ENCODE measurements at places on chromosomes 1 and 21. TPM values are rescaled to one million over a fixed set of nuclear protein-coding genes. Genes with fewer than 3 reads are reported as not detected.

The LAX1 gene
- total RNA-seq = 0.15 TPM

- DNase-seq = no peak
These were observed 31.0 kb downstream of the UBE2T start for GRCh38 chr1:202310746-202311145.

The ANKRD35 gene
- total RNA-seq = 1.4 TPM

- DNase-seq = no peak
These were observed 51.7 kb downstream of the SLC16A1 start for GRCh38 chr1:112904071-112904830.

The TTC4 gene
- total RNA-seq = 22.7 TPM

DNA sequence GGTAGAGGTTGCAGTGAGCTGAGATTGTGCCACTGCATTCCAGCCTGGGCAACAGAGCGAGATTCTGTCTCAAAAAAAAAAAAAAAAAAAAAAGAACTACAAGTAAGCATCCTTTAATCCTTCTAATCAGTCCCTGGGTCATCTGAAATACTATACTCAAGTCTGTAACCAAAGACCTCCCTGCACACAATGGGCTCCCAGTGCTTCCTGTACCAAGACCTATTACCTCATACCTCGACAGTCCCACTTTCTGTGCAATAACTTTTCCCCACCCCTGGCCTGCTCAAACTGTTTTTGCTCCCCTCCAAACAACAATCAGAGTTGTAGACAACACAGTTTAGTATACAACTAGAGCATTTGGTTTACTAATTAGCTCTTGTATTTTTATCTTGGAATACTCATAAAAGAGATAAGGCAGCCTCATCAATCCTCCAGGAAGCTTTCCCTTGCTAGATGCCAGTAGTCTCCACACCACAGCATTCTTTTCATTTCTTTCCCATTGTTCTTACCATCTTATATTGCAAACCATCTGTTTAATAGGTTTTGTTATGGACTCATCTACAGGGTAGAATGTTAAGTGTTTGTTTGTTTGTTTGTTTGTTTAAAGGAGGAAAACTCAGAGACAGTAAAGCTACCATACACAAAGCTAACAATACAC is 19.2 kb upstream of the RLF start:
- no peak for DNase-seq

DNA sequence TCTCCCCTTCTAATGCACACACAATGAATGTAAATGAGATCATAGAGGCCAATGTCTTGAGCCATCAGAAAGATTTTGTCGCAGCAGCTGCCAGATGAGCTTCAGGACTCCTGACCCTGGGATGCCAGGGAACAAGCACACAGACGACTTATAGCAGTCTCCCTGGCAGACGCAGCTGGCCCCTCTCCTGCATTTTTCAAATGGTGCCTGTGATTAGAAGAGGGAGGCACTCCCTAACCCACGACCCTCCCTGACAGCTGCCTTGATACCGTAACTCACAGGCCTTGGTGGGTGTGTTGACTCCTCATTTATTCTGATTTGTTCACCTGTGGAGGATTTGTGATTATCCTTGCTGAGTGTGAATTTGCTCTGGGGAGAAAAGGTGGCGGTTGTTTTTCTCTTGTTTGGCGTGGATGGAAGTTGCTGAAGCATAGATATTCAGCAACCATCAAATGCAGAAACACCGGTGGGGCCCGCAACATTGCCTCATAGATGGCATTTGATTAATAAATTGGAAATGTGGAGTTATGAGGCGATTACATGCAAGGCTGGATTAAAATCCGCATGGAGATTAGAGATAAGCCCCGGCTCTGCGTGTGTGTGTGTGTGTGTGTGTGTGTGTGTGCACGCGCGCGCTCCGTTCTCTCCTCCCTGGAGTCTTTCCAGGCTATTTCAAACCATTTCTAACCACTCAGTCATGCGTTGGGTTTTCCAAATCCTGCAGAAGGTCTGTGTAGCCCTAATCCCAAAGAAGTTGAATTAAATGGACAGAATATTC is 2.1 kb upstream of the RD3 start:
- DNase-seq = no peak

DNA sequence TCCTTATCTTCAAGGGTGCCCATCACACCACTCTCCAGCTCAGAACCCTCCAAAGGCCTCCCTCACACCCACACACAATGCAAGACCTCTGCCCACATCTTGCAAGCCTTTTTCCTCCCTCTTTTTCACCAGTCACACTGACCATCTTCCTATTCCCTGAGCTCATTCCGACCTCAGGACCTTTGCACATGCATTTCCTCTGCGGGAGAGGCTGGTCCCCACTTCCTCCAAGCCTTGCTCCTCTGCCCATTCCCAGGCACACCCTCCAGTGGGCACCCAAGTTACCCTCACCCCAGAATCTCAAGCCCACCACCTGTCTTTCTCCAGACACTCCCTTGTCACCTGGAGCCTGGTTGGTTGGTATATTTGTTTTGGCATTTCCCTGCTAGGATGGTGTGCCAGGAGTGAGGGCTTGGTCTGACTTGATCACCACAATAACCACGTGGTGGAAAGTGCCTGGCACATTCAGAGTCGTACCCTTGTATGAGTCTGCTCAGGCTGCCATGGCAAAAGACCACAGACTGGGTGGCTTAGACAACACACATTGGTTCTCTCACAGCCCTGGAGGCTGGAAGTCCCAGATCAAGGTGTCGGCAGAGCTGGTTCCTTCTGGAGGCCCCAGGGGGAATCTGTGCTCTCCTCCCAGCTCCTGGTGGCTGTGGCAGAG is 13.2 kb downstream of the MX2 start:
- DNase-seq = peak; percentile 36

The ESRRG gene
- 6.7 TPM for total RNA-seq

GRCh38 chr1:10932088-10932487 is 80.4 kb upstream of the TARDBP start:
- DNase-seq = no peak

DNA sequence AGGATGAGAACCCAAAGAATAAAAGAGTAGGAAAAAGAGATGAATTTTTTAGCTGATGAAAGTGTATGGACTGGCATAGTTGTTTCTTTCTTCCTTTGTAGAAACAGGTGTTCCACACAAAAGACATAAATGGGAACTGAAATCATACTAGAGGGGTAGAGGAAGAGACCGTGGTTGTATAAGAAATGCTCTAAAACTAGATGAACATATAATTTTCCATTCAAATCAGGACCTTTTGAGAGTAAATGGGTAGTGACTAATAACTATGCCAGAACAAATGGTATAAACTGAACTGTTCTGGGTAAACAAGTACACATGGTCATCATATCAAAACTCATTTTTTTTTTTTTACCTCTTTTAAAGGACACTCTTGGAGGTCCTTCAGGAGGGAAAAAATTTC is 344.2 kb downstream of the VAV3 start:
- no peak for DNase-seq

The SLC9C2 gene
- 0.54 TPM for total RNA-seq

The SIPA1L2 gene
- 39.2 TPM for total RNA-seq

GRCh38 chr21:45267390-45267760 is 20.3 kb downstream of the POFUT2 start:
- peak; percentile 29 for DNase-seq

DNA sequence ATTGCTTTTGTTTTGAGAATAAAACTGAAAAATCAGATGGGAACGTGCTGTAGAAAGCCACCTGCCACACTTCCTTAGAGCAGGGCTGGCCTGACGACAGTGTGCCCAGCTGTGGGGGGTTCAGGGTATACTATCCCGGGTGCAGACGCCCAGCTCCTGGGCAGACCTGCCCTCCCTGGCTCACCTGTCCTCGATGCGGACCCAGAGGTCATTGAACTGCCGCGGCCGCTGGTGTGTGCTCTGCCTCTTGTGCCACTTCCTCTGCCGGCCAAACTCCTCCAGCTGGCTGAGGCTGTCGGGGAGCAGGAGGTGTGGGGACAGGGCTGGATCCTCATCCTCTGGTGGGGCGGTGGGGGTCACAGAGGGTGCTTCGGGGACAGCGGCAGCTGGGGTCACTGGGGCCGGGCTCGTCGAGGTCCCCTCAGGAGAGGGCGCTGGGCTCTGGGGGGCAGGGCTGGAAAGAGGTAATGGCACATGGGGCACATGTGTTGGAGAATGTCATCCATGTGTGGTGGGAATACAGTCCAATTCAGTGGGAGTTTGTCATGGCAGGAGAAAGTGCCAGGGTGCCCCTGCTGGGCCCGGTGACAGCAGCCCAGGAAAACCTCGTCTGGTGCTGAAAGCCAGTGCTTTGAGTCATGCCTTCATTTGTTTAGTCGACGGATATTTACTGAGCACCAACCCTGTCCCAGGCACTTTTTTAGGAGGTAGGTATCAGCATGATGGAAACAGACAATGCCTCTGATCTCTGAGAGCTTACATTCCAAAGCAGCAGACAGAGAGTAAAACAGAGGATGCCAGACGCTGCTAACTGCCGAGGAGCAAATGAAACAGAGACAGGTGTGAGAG is 222.0 kb downstream of the TRABD2B start:
- no peak for DNase-seq

DNA sequence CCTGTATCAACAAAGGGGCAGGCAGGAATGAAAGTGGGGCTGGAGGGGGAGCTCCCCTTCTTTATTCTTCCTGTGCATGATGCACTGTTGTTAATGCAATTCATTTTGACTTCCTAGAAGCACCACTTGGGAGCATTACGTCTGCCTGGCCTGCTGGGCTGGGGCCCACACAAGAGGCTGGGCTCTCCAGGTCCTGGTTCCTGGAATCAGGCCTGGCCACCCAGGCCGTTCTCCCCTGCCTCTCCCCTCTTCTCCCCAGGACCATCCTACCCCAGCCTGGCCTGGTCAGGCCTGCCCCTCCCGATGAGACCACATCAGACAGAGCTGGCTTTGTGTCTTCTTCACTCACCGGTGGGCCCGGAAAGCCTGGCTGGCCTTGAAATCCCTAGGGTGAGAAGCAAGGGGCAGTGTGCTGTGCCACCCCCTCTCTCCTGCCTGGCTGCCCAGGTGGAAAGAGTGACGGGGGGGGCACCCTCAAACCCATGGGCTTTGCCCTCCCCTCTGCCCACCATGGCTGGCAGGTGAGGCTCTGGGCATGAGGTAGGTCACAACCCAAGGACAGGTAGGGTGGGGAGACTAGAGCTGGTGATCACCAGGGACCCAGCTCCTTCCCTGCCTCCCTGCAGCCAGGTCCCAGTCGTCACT is 20.7 kb upstream of the PEF1 start:
- DNase-seq = no peak

GRCh38 chr1:64569411-64569810 is 99.5 kb downstream of the CACHD1 start:
- no peak for DNase-seq

DNA sequence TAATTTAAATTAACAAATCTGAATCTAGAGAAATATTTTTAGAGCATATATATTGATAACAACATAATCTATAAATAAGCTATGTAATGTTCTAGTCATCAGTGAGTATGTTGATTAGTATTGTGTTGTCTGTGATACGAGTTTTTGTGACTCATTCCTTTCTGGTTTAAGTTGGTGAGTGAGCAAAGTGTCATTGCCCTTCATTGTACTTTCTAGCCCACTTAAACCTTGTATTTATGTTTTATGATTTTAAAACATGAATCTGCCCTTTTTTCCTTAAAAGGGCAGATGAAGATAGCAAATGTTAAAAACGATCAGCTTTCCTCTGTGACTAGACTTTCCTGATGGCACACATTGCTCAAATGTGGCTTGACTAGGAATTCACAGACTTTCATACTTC is 38.5 kb downstream of the MACO1 start:
- no peak for DNase-seq

DNA sequence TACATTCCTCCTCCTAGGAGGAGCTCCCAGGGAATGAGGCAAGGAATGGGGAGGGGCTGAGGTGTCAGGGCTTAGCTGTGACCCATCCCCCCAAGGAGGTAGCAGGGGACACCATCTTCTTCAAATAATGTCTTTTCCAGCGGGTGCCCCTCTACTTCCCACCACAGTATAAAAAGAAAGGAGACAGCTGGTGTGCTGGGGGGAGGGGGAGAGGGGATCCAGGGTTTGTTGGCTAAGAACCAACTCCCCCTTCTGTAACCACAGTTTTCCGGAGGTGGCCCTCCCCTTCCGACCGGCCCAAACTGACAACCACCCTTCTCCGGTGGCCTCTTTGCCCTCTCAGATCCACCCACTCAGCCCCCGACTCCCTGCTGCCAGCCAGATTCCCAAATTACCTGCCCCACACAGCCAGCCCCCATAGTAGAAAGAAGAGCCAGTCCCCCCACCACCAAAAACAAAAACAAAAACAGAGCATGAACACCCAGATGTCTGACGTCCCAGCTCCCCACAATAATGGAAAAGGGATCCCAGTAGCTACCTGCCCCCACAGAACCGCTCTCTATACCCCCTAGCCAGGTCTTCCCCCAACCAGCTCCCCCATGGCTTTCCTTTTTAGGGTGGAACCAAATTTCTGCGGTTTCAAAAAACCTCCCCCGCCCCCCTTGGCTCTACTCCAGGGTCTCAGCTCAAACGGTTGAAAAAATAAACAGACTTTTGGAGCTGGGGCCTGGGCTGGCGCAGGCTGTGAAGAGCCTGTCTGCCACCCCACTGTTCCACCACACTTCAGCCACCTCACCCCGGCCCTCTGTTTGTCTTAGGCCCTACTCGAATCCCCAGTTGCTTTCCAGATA is 2.1 kb downstream of the ARHGEF2 start:
- peak; percentile 86 for DNase-seq

The MROH7 gene
- total RNA-seq = 1.4 TPM

- DNase-seq = no peak
These were observed 3.0 kb downstream of the RBBP5 start for GRCh38 chr1:205118752-205119151.

- DNase-seq = no peak
These were observed 22.3 kb upstream of the KLHDC7A start for GRCh38 chr1:18458133-18459092.

GRCh38 chr21:18275781-18276180 is 31.1 kb downstream of the CHODL start:
- DNase-seq = no peak

- DNase-seq = no peak
These were observed 298.6 kb upstream of the DAB1 start for GRCh38 chr1:57722285-57722978.

DNA sequence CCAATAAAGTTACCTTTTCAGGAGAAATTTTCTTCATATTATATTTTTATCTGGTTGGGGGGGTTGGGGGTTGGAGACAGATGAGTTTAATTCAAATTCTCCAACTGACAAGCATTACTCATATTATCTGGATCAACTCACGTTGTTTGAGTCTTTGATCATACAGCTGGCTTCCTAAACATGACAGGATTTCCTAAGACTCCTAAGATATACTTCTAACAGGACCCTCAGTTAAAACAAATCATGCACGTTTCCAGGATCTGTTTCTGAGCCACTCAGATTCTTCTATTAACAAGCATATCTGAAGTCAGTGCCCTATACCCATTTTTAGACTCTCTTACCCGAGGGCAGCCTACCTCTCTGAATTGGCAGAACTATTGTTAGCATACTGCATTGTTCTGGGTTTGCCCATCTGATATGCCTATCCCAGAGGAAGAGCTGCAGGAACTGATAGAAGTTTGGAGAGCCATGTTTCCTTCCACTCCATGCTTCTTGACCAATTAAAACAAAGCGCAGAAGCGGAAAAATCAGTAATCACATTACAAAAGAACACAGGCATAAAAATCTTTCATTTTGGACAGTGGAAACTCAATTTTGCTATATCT is 653.9 kb downstream of the LTN1 start:
- no peak for DNase-seq

Measured in endodermal cell (in vitro differentiated cells).